ENCODE measurements at places on chromosomes 11 and 22.

- no peak for DNase-seq
These were observed 102.8 kb downstream of the EXT2 start for GRCh38 chr11:44198146-44198724.

GRCh38 chr11:2899080-2899783 is 13.7 kb upstream of the CDKN1C start:
- DNase-seq, result no peak

DNA sequence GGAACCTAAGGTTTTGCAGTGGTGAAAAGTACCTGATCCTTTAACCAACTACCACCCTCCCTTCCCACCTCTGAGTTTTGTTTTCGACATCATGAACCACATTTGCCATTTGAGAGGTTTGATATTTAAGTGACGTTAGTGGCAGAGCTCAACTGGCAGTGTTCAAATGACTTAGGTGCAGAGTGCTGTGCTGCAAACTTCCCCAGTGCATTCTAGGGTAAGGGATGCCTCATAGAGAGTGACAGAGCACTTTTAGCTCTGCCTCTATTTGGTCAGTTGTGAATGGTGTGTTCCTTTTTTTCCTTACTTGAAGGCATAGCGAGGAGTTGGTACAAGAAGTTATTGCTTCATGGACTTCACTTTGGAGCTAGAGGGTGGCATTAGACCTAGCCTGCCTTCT is 9.4 kb downstream of the BMAL1 start:
- DNase-seq, result no peak

DNA sequence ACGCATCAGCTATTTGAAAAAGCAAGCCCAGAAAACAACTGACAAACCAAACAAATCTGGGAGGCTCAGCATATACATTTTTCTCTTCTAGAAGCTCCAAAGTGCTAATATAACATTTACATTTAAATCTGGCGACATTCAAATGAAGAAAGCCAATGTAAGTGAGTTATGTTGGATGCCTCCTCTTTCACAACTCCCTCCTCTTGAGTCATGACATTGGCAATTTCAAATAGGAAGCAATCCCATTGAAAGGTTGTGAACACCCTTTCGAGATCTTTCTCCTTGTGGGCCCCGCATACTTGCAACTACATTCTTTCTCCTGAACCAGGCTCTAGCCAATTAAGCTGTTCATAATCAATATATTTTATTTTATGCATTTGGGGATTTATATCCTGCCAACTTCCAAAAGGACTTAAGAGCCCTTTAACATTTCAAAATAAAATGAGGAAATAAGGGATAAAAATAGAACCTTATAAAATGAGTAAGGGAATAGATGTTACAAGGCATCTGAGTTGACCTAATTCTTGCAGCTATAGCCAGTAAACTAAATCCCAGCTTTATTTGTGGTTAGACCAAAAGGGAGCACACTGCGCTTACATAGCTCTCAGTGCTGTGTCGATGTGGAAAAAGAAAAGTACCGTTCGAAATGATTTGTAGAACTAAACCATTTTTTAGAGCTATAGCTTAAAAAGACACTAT is 129.5 kb upstream of the SESN3 start:
- no peak for DNase-seq

- DNase-seq, result no peak
These were observed 169.0 kb upstream of the GRK3 start for GRCh38 chr22:25395468-25395867.

- DNase-seq, result no peak
These were observed 4.5 kb upstream of the TMEM223 start for GRCh38 chr11:62796281-62796680.
